Suppressor macrophage treated with lipopolysaccharide for 1 hour (primary cell): ENCODE measurements at places on chromosomes 7 and 10.

GRCh38 chr7:99248391-99249095, 24.1 kb upstream of the MYH16 start:
- DNase-seq = peak; percentile 83

- no peak for DNase-seq
Observed at GRCh38 chr7:7795630-7796121, 77.3 kb upstream of the RPA3 start.

DNA sequence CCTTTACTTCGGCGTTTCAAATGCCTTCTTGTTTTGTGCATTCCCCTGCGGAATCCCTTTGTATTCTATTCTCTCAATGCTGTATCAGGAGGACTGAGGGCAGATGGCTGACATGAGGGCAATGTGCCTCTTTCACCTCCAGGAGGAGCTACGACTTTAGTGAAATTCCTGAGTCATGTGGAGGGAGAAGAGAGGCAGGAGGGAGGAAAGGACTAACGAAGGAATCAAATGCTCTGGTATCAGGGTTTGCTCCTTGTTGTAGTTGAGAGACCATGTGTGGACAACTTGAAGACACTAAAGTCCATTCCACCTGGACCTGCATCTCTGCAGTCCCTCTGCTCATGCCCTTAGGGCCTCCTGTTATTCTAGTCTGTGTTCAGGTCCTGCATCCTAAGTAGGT, 40.2 kb upstream of the PRSS58 start:
- DNase-seq = peak; percentile 32

GRCh38 chr10:75226656-75227055, 9.1 kb downstream of the COMTD1 start:
- DNase-seq = no peak

- no peak for DNase-seq
Observed at GRCh38 chr10:34911661-34912205, 96.6 kb upstream of the PARD3 start.

GRCh38 chr7:39293056-39293823, 273.0 kb upstream of the YAE1 start:
- no peak for DNase-seq
